ENCODE measurements at places on chromosomes 5 and 9. TPM values are rescaled to one million over a fixed set of nuclear protein-coding genes. Genes with fewer than 3 reads are reported as not detected.

Gene ZNF883
- 9.7 TPM for total RNA-seq

Gene FAM219A
- total RNA-seq, result 38.6 TPM

Gene FBLL1
- 0.61 TPM for total RNA-seq

GRCh38 chr5:69046375-69046957, 47.3 kb upstream of the SLC30A5 start:
- H3K4me1 ChIP-seq, result no peaks in the 10 kb centered on the region
- H3K27ac ChIP-seq, result no peak overlapping the region
- no peak overlapping the region for H3K4me3 ChIP-seq
- H3K36me3 ChIP-seq, result no peaks in the 10 kb centered on the region
- no peaks in the 10 kb centered on the region for H3K27me3 ChIP-seq

- DNase-seq, result peak; percentile 88
- H3K4me1 ChIP-seq, result peaks cover 52% of the 10 kb centered on the region
- no peak overlapping the region for H3K4me3 ChIP-seq
- H3K27ac ChIP-seq, result peak overlapping the region; percentile 81
- H3K36me3 ChIP-seq, result no peaks in the 10 kb centered on the region
These were observed 2.9 kb upstream of the IL17B start for GRCh38 chr5:149381986-149382338.

GRCh38 chr9:80407220-80407619, 835.5 kb downstream of the TLE4 start:
- no peaks in the 10 kb centered on the region for H3K36me3 ChIP-seq
- H3K4me3 ChIP-seq, result no peak overlapping the region
- H3K27me3 ChIP-seq, result no peaks in the 10 kb centered on the region
- H3K27ac ChIP-seq, result no peak overlapping the region

DNA sequence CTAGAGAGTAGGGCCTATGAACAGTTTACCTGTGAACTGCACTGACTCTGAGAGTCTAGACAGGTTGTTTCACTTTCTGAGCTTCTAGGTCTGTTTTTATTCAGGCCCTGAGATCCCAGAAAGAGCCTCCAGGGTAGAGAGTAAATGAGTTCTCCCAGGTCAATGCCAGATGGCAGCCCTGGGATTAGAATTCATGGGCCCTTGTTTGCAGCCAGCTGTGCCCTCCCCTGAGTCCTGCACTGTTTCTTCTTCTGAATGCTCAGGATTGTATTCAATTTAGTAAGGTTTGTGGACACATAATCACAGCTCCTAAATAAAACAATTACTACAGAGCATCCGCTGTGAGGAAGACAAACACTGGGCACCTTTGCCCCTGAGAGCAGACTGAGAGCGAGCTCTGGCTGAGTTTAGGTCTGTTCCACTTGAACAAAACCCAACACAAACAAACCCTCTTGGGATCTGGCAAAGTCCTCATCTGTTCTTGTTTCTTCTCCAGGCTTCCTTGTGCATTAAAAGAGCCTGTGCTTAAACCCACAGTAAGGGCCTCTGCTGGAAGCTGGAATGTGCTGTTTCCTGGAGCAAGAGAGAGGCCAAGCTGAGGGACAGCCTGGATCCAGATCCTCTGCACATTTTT, 29.9 kb downstream of the FAM219A start:
- H3K4me3 ChIP-seq, result no peak overlapping the region
- H3K36me3 ChIP-seq, result no peaks in the 10 kb centered on the region
- DNase-seq, result no peak
- no peak overlapping the region for H3K27ac ChIP-seq
- H3K4me1 ChIP-seq, result no peaks in the 10 kb centered on the region

GRCh38 chr5:32170303-32171151, 3.6 kb downstream of the GOLPH3 start:
- H3K4me3 ChIP-seq, result no peak overlapping the region
- no peaks in the 10 kb centered on the region for H3K36me3 ChIP-seq
- no peaks in the 10 kb centered on the region for H3K27me3 ChIP-seq
- peaks cover 76% of the 10 kb centered on the region for H3K4me1 ChIP-seq

DNA sequence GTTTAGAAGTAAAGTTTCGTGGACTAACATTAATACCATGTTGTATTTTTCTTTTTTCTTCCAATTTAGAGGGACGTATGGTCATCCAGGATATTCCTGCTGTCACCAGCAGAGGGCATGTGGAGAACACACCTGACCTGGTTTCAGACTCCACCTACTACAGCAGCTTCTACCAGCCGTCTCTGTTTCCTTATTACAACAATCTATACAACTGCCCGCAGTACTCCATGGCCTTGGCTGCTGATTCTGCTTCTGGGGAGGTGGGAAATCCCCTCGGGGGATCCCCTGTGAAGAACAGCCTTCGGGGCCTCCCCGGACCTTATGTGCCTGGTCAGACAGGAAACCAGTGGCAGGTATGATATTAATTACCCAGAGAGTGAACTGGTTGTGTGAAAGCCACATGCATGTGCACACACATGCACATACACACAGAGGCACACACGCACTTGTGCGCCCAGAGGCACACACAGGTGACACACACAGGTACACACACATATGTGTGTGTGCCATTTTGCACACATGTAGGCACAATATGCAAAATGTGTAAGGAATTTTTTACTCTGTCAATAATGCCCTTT, 52.4 kb downstream of the DMRT1 start:
- no peak overlapping the region for H3K4me3 ChIP-seq
- peaks cover 10% of the 10 kb centered on the region for H3K27me3 ChIP-seq
- no peaks in the 10 kb centered on the region for H3K4me1 ChIP-seq
- no peaks in the 10 kb centered on the region for H3K36me3 ChIP-seq
- peak; percentile 13 for DNase-seq

DNA sequence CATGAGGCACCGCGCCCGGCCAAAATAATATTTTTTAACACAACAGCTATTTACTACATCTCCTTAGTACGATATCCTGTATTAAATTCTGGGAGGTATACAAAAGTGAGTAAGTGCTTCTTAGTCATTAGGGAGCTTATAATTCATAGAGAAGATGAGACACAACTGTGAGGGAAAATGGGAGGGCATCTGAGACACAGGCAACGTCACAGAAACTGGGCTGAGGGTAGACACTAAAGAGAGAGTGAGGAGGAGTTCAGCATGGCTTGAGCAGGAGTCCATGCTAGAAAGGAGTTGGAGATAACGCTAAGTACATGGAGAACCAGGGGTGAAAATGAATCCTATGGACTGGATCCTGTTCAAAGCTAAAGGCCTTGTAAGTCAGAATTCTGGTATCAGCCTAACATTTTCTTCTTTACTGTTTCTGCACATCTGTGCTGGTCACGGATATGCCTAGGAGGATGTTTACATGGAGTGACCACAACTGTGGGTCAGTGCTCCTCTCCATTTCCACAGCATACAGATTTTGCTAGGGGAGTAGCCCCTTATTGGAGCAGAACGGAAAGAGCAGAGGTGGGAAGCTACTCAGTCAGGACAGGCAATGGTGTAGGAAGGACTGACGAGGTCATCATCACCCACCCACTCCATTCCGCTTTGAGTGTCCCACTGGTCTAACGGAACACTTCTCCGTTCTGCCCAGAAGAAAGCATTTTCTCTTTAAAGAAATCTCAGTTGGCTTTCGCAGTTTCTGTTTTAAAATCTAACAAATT, 310.4 kb upstream of the EFNA5 start:
- no peak overlapping the region for H3K4me3 ChIP-seq
- H3K27ac ChIP-seq, result no peak overlapping the region
- DNase-seq, result no peak
- peaks cover 11% of the 10 kb centered on the region for H3K4me1 ChIP-seq
- no peaks in the 10 kb centered on the region for H3K27me3 ChIP-seq

GRCh38 chr9:7325995-7326394, 473.6 kb downstream of the DMAC1 start:
- H3K4me3 ChIP-seq, result no peak overlapping the region
- H3K4me1 ChIP-seq, result no peaks in the 10 kb centered on the region
- no peaks in the 10 kb centered on the region for H3K36me3 ChIP-seq
- H3K27ac ChIP-seq, result no peak overlapping the region
- no peak for DNase-seq
